NK-92 treated with Interleukin-12 subunit alpha and Interleukin-12 subunit beta, amount 100 ng/mL, for 24 hours (cell line): ENCODE measurements at places on chromosomes 2 and 18.

DNA sequence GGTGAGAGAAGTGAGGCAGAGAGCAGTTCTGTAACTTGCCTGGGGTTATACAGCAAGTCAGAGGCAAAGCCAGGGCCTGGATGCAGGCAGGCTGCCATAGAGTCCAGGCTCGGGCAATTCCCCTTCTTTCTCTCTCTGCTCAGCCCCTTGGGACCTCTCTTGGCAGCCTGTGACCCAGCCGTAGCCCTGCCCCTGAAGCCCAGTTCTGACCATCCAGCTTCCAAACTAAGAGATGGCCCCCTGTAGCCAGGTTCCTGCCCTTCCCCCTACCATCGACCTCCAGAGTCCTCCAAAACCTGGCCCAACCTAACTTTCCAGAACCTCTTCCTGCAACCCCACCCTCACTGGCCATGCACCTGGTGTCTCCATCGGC is 201.2 kb downstream of the CTIF start:
- DNase-seq, result no peak

DNA sequence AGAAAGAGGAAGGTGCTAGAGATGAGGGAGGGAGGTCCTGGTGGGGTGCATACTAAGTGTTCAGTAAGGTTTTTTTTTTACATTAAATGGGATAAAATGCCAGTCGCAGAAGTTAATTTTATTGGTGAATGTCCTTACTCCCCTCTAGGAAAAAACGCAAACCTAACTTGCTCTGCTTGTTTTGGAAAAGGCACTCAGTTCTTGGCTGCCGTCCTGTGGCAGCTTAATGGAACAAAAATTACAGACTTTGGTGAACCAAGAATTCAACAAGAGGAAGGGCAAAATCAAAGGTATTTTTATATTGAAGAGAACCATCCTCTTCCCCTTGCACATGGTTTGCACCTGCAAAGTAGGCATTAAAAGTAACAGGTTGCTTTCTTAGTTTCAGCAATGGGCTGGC is 12.7 kb upstream of the IL18R1 start:
- no peak for DNase-seq

DNA sequence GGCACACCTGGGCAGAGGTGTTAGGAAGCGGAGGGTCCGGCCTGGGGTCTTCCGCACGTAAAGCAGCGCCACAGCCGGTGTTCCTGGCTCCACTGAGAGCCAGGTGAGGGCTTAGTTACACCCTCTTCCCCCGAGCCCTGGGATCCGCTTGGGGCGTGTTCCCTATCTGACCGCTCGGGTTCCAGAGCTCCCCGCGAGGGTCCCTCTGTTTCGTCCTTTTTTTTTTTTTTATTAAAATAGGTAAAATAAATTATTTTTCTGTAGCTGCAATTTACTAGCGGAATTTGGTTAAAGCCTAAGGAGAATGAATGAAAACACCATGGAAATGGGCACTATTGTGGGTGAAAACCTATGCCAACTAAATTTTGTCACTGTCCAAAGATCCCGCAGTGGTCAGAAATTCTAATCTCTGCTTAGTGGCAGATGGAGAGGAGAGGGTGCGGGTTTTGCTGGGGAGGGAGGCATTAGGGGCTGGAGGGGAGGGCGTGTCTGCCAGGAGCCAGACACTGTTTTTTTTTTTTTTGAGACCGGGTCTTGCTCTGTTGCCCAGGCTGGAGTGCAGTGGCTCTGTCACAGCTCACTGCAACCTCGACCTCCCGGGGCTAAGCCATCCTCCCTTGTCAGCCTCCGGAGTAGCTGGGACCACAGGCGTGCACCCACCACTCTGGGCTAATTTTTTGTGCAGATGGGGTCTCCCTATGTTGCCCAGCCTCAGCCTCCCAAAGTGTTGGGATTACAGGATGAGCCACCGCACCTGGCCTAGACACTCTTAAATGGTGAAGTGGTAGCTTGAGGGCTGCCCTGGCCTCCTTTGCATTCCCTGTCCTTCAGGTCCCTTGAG is 834 bp downstream of the PDCL3 start:
- no peak for DNase-seq

DNA sequence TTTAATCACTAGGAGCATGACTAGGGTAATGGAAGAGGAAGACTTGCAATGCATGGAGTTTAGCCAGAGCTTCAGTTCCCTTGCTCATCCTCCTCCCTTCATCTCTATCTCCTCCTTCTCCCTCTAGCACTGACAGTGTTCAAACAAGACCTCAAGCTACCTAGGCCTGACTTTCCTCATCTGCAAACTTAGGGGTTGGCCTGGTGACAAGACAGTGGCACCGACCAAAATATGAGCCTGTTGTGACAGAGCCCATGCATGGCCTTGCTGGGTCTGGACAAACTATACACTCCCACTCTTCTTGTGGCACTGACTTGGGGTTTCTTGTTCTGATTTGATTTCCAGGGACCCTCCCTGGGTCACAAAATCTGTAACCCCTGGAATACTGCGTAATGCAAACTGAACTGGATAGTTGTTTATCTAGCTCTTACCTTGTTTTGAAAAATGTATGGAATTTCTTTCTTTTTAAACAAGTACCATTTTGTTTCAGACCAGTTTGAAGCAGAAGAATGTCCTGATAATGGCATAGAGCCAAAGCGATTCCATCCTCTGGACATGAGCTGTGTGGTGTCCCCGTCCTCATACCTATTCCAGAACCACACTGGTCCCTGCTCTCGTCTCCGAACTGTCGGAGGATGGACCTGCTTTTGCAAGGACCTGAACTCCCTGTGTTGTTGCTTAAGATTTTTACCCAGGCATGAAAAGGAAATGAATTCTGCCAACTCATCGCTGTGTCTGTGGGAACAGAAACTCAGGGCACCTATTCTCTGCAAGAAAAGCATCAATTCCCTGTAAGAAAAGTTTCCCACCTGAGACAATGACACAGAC is 33.4 kb upstream of the PPP4R1 start:
- DNase-seq, result no peak

GRCh38 chr2:8640498-8640897 is 41.4 kb upstream of the ID2 start:
- DNase-seq, result no peak

GRCh38 chr2:23967846-23968245 is 27.6 kb downstream of the UBXN2A start:
- no peak for DNase-seq

- no peak for DNase-seq
These were observed 229.4 kb downstream of the HAUS1 start for GRCh38 chr18:46333431-46334135.

GRCh38 chr2:9095690-9096089 is 92.2 kb upstream of the MBOAT2 start:
- no peak for DNase-seq

DNA sequence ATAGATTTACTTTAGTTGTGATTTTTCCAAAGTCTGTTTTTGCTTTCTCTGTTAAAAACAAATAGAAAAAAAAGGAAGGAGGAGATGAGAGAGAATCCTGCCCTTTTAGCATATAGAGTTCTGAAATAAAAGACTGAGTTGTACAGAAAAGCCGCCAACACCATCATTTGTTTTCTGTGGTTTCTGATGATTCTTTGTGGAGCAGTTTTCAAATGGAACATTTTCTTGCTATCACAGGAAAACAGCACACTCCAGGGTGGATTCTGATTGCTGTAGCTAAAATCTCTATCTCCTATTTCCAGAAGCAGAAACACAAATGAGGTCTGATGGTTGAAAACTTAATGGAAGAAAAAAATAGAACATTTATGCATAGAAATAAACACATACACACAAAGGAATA is 144.6 kb upstream of the L3MBTL4 start:
- no peak for DNase-seq

GRCh38 chr18:25470062-25470461 is 118.1 kb upstream of the ZNF521 start:
- DNase-seq, result no peak

GRCh38 chr18:9810994-9811705 is 74.6 kb upstream of the TXNDC2 start:
- no peak for DNase-seq

DNA sequence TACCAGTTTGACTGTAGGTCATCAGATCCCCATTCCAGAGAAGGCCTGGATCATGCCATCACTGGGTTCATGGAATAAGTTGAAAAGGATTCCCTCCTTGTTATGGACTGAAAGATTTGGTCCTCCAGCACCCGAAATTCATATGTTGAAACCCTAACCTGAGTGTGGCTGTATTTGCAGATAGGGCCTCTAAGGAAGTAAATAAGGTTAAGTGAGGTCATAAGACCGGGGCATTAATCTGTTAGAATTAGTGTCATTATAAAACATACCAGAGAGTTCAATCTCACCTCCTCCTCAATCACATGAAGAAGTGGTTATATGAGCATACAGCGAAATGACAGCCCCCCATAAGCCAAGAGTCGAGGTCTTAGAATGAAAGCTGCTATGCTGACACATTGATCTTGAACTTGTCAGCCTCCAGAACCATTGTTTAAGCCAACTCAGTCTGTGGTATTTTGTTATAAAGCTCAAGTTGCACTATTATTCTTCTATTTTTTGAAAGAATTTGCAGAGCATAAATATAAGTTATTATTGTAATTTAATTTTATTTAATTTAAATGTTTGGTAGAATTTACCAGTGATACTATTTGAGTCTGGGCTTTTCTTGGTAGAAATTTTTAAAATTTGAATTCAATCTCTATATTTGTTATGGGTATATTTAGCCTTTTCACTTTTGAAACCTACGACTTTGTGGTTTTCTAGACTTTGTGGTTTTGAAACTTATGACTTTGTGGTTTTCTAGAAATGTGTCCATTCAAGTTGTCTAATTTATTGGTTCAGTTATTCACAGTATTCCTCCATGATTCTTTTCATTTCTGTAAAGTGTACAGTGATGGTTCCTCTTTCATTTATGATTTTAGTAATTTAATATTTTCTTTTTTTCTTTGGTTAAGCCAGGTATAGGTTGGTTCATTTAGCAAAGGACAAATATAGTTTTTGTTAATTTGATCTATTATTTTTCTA is 1206.7 kb upstream of the CDH2 start:
- DNase-seq, result no peak

DNA sequence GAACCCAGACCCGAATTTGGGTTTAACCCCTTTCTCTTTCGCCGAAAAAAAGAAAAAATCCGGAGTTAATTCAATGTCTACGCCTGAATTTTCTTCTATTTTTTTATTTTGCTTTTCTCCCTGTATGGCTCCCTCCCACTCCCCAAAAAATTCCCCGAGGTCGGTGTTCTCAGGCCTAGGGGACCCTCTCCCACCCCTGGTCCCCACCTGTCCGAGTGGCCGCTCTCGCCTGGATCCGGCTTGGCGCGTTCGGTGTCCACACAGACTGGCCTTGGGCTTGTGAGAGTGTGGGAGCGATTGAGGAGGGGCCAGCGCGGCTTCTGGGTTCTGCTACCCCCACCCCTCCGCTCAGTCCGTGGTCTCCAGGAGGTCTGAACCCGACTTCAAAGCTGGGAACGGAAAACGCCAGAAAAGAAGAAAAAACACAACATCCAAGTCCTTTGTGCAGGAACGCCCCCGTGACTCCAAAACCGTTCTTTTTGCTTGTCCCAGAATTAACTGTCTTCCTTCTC is 5.7 kb upstream of the EN1 start:
- DNase-seq, result no peak

DNA sequence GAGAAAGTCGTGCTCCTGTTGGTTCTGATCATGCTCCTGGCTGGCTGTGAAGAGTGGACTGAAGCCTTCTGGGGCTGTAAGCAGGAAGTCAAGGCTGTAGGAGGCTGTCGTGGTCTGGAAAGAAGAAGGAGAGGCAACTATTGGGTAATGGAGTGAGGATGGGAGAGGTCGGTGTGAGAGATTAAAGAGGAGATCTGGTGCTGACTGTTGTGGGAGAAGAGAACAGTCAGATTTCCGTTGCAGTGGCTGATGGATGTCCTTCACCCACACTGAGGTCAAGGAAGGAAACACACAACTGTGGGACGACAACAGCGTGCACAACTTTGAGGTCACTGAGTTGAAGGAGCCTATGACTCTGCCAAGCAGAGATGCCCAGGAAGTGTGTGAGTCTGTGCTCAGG is 2.8 kb upstream of the PSMD1 start:
- no peak for DNase-seq

GRCh38 chr18:25705650-25706049 is 353.7 kb upstream of the ZNF521 start:
- DNase-seq, result no peak

- DNase-seq, result no peak
These were observed 8.3 kb downstream of the TM4SF20 start for GRCh38 chr2:227370791-227371312.

DNA sequence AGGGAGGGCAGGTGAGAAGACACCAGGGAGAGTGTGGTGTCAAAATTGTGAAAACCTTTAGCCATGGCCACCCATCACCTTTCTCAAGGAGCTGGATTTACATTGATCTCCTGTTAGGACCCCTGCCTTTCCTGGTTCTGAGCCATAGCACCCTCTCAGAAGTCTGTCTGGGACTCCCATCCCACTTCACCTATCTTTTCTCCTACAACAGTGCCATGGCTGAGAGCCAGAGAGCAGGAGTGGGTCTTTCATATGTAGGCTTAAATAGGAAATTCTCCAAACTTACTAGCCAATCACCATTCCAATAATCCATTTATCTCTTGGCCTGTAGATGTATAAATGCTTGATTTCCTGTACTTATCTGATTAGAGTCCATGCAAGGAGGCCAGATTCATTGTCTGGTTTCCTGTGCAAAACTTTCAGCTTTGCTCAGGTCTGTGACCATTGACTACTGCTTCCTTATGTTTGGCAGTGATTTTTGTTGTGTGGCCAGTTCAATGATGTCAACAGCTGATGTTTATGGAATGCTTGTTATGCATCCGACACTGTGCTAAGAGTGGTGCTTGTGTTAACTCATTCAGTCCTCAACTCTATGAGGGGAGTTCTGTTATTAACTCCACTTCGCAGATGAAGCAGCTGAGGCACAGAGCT is 57.6 kb upstream of the IGFBP5 start:
- DNase-seq, result no peak
